Stimulated activated CD4-positive, alpha-beta T cell treated with anti-CD3 and anti-CD28 coated beads, Interleukin-15, amount 100 ng/mL, for 48 hours (primary cell): ENCODE measurements at places on chromosomes 11 and 22.

DNA sequence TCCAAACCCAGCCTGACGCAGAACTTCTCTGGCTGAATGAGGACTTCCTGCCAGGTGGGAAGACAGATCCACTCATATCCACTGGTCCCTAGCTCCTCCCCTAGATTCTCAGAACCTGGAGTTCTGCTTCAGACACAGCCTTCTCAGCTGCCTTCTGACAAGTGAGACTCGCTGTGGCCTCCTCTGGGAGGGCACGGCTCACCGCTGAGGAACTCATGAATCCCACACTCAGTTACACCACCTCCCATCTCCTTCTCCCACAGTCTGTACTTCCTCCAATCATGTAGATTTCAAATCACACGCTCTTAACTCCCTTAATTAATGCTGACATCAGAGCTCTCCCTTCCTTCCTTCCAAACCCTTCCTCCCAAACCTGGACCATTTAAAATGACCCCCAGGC, 86.4 kb upstream of the TMEM45B start:
- DNase-seq: no peak

GRCh38 chr11:75471176-75471973, 38.4 kb upstream of the KLHL35 start:
- DNase-seq: no peak

DNA sequence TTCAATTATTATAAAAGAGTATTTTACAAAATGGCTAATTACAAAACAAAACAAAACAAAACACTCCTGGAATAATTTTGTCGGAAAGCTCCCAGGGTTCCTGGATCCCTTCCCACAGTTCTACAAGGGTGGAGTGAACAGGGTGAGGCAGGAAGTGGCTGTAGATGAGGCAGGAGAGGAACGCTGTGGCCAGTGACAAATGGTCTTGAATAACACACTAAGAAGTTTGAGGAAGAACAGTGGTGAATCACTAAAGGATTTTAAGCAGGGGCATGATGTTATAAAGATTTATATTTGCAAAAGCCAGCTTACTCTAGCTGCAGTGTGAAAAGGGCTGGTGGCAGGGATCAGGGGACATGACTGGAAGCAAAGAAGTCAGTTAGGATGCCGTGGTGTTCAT, 33.8 kb upstream of the APOA1 start:
- no peak for DNase-seq

GRCh38 chr22:33723915-33724314, 196.4 kb downstream of the LARGE1 start:
- no peak for DNase-seq

- no peak for DNase-seq
These were observed 67.9 kb upstream of the BLID start for GRCh38 chr11:122183933-122184332.

- no peak for DNase-seq
These were observed 14.0 kb downstream of the SAMM50 start for GRCh38 chr22:43969021-43969878.

- no peak for DNase-seq
These were observed 11.6 kb downstream of the OPCML start for GRCh38 chr11:133520707-133521106.

DNA sequence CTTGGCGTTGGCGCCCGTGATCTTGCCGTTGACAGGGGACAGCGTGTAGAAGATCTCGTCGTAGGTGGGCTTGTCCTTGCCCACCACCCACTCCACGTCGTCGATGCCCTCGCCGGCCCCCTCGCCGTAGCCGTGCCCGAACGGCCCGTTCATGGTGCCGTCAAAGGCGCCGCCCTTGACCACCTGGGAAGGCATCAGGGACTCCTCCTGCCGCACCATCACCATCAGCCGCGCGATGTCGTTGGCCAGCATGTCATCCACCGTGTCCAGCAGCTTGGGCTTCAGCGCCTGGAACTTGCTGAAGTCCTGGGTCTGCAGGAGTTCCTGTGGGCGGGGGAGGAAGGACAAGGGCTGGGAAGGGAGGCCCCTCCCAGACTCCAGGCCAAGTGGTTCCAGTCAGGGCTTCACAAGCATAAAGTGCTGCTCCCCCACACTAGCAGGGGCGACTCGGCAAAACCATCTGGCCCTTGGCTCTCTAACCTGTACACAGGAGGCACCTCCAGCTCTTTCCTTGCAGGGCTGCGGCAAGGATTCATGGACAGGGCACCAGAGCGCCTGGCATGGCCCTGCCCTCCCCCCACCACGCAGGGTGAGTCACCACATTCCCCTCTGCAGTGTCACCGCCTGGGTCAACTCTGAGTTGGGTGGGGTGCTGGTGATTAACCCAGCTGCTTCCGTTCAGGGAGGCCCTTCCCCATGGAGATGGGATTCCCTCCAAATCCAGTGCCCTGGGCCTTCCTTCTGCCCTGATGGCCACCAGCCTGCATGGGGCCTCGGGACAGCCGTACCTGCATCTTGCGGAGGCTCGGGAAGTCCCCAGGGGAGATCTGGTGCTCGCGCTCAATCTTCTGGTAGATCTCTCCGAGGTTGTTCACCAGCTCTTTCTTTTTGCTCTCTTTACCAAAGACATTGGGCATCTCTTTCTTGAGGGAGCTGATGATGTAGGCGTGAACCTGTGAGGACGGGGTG, 10.4 kb upstream of the CDC42BPG start:
- DNase-seq: no peak

- DNase-seq: no peak
These were observed 61.3 kb downstream of the TRIM44 start for GRCh38 chr11:35723913-35724312.

DNA sequence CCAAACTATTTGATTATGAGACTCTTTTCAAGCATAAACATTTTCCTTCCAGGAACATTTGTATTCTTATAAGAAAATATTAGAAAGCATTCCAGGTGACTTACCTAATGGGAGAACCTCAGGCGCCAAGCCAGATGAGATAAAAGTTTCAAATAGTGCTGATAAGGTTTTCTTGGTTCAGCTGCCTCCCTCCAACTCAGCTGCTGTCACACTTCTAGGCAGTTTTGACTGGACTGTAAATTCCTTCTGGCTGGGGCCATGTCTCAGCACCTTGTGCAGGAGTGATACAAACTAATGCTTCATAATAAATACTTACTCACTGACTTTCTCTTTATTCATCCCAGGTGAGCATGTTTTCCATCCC, 131.1 kb downstream of the MED15 start:
- DNase-seq: no peak

GRCh38 chr11:29314211-29314610, 702.6 kb downstream of the KCNA4 start:
- no peak for DNase-seq

GRCh38 chr22:36548606-36549005, 19.6 kb upstream of the EIF3D start:
- DNase-seq: no peak

- DNase-seq: no peak
These were observed 6.7 kb downstream of the SLC5A12 start for GRCh38 chr11:26715133-26715532.

- DNase-seq: no peak
These were observed 31.4 kb upstream of the AQP11 start for GRCh38 chr11:77558380-77558779.

GRCh38 chr11:108871152-108871551, 206.3 kb downstream of the DDX10 start:
- no peak for DNase-seq
